ENCODE measurements at places on chromosomes 7 and 10.
A peak's percentile ranks its signal among the peaks of the same experiment; 100 is the strongest.

DNA sequence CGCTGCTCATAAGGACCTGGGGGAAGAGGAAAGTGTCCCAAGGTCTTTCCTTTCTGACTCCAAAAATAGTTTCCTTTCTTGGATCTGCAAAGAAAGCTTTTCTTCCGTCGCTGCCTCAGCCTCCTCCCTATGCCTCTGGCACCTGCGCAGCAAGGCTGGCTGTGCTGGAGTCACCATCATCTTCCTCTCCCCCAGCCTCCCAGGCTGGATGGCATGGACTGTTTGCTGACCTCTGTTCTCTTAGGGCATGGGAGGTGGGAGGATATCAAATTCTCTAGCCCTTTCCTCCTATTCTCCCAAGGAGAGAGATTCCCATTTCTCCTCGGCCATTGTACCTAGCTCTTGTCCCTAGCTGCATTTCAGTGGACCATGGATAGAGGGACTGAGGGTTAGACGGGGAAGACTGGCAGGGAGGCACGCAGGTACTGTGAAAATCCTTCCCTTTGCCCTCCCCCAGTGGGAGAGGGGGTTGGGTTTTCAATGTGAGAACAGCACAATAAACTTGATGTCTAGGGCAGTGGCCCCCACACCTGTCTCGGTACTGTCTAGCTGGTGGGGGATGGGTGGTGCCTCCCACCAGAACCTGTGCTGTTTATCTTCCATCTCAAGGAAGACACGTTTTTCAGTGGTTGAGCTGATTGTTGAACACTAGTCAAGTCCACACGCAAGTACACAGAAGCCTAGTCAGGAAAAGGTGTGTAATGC, 2.6 kb downstream of the PPP1R35 start:
- DNase-seq, result no peak

GRCh38 chr10:105770524-105771212, 1129.6 kb downstream of the SORCS3 start:
- peak; percentile 84 for DNase-seq

- DNase-seq, result peak; percentile 57
Measured at GRCh38 chr10:16545116-16545736, 23.5 kb upstream of the C1QL3 start.

DNA sequence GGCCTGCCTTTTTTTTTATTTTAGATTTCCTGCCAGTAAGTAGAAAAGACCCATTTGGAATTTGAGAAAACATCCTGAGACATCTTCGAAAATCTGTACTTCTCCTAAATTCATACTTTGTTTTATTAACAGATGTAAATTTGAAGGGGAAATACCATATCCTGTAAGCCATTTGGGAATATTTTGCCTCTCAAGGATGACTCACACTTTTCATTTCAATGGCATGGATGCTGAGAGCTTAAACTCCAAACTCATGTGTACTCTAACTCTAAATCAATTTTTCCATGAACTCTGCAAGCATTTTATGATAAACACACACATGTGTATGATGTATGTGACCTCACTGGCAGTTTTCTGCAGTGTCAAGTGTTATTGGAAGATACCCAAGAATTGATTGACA, 89.0 kb downstream of the SEMA3A start:
- DNase-seq, result no peak

- DNase-seq, result no peak
Measured at GRCh38 chr7:148104136-148104716, 486.3 kb upstream of the C7orf33 start.

DNA sequence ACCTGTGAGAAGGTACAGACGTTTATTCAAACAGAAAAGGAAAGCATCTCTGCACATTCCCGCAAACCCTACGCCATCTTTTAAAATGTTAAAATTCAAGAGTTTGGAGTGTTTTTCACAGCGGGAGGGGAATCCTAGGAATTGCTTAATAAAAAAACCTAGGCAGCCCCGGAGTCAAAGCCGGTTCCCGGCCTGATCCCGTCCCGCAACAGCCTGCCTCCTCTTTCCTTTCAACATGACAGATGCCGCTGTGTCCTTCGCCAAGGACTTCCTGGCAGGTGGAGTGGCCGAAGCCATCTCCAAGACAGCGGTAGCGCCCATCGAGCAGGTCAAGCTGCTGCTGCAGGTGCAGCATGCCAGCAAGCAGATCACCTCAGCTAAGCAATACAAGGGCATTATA, 123.0 kb upstream of the VSTM2A start:
- no peak for DNase-seq

- DNase-seq, result no peak
Measured at GRCh38 chr7:21972397-21972784, 26.7 kb upstream of the CDCA7L start.

GRCh38 chr7:55178863-55179773, 160.3 kb downstream of the EGFR start:
- DNase-seq, result no peak

- DNase-seq, result peak; percentile 71
Measured at GRCh38 chr10:48247680-48248079, 26.8 kb downstream of the FRMPD2 start.

DNA sequence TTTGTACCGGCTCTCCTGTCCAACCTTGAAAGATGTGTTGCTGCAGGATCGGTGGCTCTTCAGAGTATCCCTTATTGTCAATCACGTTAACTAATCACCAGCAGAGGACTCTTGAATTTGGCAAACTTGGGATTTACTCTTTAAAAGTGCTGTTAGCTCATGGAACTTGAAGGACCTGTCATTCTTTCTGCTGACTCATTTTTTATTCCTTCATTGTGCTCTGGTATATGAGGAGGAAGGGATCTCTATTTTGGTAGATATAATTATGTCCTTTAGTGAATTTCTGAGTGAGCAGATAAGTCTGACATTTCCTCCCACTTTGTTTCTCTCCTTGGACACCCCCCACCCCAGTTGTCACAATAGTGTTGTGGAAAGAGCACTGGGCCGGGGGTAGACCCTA, 175.1 kb upstream of the HDAC9 start:
- DNase-seq, result no peak

- peak; percentile 76 for DNase-seq
Measured at GRCh38 chr7:11458736-11459483, 373.1 kb downstream of the THSD7A start.

GRCh38 chr10:70590655-70591416, 11.7 kb downstream of the PRF1 start:
- DNase-seq, result no peak

DNA sequence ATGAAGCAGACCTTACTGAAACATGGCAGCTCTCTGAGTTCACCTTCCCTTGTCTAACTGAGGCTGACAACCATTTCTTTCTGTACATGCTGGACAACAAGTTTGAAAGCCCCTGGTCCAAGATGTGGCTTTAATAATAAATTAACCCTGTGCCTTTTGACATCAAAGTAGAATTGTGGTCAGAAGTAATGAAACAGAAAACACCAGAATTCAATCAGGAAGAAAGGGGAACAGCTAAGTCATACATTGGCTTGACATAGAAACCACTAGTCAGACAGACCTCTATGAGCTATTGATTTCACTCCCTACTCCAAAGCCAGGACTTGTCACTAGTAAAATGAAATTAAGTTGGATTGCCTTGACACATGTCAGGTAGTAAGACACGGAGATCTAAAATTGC, 175.2 kb upstream of the ASAH2 start:
- no peak for DNase-seq

GRCh38 chr10:67790534-67791408, 47.2 kb downstream of the DNAJC12 start:
- peak; percentile 35 for DNase-seq

- DNase-seq, result no peak
Measured at GRCh38 chr10:111017098-111017497, 59.7 kb upstream of the ADRA2A start.

DNA sequence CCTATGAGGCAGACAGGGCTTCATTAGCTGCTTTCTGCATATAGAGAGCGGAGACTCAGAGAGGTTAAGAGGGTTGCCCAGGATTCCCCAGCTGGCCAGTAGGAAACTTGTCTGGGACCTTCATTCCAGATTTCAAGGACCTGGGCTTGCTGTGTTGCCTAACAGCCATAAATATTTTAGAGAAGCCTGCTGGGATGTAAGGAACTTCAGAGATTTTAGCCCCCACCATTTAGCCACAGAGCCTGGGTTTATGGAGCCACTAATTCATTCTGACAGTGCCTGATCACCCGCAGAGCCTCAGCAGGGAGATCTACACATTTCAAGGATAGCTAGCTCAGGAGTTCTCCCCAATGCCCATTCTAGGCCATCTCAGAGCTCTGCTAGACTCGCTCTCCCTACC, 56.6 kb upstream of the TRUB1 start:
- DNase-seq, result no peak

GRCh38 chr10:29649561-29650551, 15.1 kb upstream of the SVIL start:
- DNase-seq, result no peak

GRCh38 chr7:100855515-100855914, 3.0 kb downstream of the SLC12A9 start:
- DNase-seq, result no peak

DNA sequence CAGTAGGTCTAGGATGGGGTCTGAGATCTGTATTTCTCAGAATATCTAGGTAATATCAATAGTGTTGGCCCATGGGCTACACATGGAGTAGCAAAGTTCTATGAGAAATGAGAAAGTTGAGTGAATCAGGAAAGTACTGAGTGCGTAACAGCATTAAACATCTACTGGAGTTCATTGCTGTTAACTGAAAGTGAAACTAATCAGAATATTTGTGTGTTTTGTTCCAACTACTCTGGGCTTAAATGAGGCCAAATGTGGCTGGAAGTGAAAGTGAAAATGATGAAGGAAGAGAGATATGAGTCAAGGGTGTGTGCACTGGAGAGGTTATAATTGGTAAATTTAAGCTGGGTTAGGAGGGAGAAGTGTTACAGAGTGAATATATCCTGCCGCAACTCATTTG, 46.5 kb downstream of the TMEM106B start:
- DNase-seq, result peak; percentile 77

- DNase-seq, result no peak
Measured at GRCh38 chr10:76125900-76126299, 694.5 kb downstream of the LRMDA start.

DNA sequence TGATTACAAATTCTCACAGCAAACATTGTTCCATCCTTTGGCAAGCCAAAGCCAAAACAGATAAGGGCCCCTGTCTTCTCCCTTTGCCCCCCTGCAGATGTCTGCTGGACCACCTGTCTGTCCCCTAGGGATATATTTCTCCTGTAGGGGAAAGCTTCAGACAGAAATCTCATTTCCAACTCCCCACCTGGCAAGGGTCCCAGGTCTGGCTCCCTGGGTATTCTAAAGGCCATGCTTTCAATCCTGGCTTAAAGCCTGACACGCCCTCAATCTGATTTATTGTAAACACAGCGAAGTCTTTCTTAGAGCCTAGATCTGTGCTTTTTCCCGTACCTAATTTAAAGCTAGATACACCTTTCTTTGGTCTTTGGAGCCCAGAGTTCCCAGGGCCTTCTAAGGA, 66.1 kb downstream of the KCNMA1 start:
- no peak for DNase-seq

GRCh38 chr10:58622246-58622645, 109.6 kb downstream of the BICC1 start:
- DNase-seq, result no peak

- DNase-seq, result no peak
Measured at GRCh38 chr10:3570131-3570729, 214.8 kb downstream of the KLF6 start.

DNA sequence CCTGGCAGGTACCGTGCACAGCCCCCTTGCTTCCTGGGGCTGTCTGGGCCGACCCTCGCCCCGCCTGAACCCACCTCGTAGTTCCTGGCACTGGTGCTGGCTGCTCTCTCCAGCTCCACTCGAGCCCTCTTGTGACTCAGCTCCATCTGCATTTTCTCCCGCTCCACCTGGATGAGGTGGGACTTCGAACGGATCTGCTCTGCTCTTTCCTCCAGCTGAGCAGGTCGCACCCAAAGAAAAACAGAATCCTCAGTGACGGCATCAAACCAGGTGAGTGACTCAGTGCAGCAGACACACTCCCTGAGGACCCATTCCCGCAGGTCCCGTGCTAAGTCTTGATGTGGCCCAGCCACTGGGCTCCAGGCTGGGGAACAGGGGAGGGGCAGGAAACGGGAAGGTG, 7.4 kb downstream of the MAD1L1 start:
- peak; percentile 85 for DNase-seq

GRCh38 chr7:55509322-55509721, 63.0 kb downstream of the VOPP1 start:
- DNase-seq, result no peak

DNA sequence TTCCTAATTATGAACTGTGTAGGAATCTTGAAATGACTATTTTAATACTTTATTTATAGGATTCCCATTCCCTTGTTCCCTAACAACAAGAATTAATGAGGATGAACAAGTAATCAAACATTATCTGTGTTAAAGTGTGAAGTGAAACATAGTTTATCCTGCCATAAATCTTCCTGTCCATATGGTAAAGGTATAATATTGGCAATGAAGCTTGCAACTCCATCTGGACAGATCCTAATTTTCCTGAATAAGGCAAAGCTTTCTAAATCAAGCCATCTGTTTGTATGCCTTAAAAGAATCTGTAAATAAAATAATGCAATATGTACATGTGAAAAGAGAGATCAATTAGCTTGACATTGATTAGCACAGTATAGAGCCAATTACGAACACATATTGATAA, 529.0 kb downstream of the ANKRD7 start:
- DNase-seq, result no peak

GRCh38 chr10:114665406-114665805, 7.3 kb upstream of the ABLIM1 start:
- peak; percentile 43 for DNase-seq

DNA sequence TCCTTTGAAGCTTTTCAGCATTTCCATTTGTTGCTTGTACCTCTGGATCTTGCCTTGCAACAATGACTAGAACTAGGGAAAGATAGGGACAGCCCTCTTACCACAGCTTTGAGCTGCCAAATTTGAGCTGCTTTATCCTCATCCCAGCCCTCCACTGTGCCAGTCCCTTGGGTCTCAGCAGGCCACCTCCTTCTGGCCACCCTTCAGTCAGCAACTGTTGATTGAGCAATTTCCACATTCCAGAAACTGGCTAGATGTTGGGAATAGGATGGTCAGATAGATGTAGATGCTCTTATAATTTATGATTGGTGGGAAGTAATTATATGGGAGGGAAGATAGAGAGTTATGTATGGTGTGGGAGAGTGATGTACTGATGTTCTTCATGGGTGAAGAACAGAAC, 100.1 kb downstream of the ST7 start:
- no peak for DNase-seq

DNA sequence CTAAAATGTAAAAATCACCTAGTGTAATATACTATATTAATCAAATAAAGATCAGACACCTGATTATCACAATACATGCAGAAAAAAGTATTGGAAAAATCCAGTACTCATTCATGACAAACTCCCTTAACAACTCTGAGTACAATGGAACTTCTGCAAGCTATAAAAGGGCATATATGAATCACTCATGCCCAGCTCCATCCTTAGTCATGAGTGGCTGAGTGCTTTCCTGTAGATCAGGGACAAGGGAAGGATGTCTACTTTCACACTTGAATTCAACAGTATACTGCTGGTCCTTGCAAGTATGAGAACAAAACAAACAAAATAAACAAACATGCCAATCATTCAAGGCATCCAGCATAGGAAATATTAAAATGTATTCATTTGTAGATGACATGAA, 116.5 kb downstream of the ADARB2 start:
- DNase-seq, result peak; percentile 14

All from kidney tubule cell (primary cell).